ENCODE measurements at places on chromosomes 4 and X.

- no peak for DNase-seq
- H3K36me3 ChIP-seq, result peaks cover 18% of the 10 kb centered on the region
- H3K4me3 ChIP-seq, result no peak overlapping the region
- H3K27ac ChIP-seq, result no peak overlapping the region
- no peaks in the 10 kb centered on the region for H3K27me3 ChIP-seq
Observed at GRCh38 chr4:140697709-140698560, 58.2 kb downstream of the TBC1D9 start.

- H3K27ac ChIP-seq, result no peak overlapping the region
- DNase-seq, result no peak
- H3K27me3 ChIP-seq, result no peaks in the 10 kb centered on the region
Observed at GRCh38 chrX:12223650-12224049, 85.4 kb downstream of the FRMPD4 start.

DNA sequence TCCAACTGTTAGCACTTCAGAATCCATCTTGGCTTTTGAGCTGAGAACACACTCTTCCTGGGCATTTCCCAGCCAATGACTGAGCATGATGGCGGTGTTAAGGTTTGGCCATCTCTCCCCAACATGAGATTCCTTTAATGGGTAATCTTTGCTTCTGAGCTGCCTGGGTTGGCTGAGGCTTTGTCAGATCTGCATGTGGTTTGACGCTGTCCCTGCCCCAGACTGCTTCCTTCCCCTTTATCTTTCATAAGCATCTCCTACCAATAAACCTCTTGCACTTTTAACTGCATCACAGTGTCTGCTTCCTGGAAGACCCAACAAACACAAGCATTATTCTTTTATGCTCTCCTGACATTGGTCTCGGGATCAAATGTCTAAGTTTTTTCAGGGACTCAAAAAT, 31.5 kb upstream of the DIPK2B start:
- no peak overlapping the region for H3K4me3 ChIP-seq
- H3K36me3 ChIP-seq, result no peaks in the 10 kb centered on the region
- H3K27me3 ChIP-seq, result no peaks in the 10 kb centered on the region
- no peak for DNase-seq
- H3K4me1 ChIP-seq, result no peaks in the 10 kb centered on the region

GRCh38 chr4:135927651-135928050, 1604.6 kb downstream of the PCDH18 start:
- H3K4me3 ChIP-seq, result no peak overlapping the region
- H3K27ac ChIP-seq, result no peak overlapping the region
- no peak for DNase-seq
- H3K4me1 ChIP-seq, result no peaks in the 10 kb centered on the region
- H3K27me3 ChIP-seq, result no peaks in the 10 kb centered on the region

- no peak for DNase-seq
- no peaks in the 10 kb centered on the region for H3K27me3 ChIP-seq
- peaks cover 41% of the 10 kb centered on the region for H3K36me3 ChIP-seq
- H3K27ac ChIP-seq, result no peak overlapping the region
Observed at GRCh38 chr4:128868758-128869157, 59.3 kb downstream of the JADE1 start.
